Small intestine (tissue), 16 donors: ENCODE measurements at places on chromosomes 16 and 17.

- DNase-seq: peak; percentile 80
These were observed 565 bp downstream of the MAP3K3 start for GRCh38 chr17:63622574-63623390.

DNA sequence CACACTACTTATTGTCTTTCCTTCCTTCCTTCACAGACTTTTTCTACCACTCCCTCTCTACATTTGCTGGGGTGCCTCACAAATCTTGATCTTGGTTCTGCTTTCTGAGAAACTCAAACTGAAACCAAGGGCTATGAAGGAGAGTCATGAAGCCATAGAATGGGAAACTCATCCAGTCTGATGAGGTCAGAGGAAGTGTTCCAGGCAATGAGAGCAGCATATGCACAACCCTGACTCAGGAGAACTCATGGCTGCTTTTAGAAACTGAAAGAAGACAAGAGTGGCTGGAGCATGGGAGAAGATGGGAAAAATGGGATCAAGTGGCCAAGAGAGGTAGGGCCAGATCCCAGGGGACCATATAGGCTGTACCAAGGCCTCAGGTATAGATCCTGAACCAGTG, 130.0 kb upstream of the TOX3 start:
- DNase-seq: no peak

- peak; percentile 25 for DNase-seq
These were observed 100.1 kb downstream of the IRF8 start for GRCh38 chr16:85998868-85999729.

DNA sequence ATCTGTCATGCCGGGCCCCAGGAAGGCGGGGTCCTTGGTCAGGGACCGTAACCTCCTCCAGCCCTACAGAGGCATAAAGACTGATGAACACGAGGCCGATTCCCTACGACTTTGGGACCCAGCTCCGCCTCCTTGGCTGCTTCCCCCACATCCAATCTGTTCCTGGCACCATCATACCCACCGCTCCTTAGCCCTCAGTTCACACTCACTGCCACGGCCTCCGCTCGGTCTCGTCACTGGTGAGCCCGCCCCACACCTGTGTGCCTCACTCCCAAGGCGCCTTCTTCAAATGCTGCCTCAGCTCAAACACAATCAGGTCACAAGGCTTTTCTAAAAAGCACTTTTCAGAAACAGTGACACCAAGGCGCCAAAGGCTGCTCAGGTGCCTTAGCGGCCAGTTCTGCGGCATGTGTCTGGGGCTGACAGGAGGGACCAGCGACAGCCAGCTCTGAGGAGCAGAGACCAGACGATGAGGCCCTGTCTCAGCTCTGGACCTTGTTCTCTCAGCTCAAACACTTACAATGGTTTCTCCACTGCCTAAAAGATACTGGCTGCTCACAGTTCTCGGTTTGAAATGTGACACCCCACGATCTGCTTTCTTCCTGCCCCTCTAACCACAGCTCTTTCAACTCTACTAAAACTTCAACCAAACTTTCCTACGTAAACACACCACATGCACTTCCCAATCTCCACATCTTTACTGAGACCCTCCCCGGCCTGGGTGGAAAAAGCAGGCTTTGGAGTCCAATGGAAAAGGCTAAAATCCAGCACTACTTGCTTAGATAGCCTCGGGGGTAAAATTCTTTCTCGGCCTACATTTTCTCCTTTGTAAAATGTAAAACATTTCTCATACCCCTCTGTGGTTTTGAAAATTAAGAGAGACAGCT, 33.2 kb downstream of the CYB5D2 start:
- peak; percentile 22 for DNase-seq

DNA sequence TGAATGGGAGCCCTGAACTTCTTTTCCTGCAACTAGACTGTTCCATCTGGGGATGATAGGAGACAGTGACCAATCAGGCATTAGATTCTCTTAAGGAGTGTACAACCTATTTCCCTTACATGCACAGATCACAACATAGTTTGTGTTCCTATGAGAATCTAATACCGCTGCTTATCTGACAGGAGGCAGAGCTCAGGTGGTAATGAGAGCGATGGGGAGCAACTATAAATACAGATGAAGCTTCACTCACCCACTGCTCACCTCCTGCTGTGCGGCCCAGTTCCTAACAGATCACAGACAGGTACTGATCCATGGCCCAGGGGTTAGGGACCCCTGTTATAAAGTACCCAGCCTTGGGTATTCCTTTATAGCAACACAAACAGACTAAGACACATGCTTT, 17.4 kb upstream of the ADAMTS18 start:
- DNase-seq: no peak

- no peak for DNase-seq
These were observed 269.7 kb upstream of the ASIC2 start for GRCh38 chr17:33562792-33563191.

DNA sequence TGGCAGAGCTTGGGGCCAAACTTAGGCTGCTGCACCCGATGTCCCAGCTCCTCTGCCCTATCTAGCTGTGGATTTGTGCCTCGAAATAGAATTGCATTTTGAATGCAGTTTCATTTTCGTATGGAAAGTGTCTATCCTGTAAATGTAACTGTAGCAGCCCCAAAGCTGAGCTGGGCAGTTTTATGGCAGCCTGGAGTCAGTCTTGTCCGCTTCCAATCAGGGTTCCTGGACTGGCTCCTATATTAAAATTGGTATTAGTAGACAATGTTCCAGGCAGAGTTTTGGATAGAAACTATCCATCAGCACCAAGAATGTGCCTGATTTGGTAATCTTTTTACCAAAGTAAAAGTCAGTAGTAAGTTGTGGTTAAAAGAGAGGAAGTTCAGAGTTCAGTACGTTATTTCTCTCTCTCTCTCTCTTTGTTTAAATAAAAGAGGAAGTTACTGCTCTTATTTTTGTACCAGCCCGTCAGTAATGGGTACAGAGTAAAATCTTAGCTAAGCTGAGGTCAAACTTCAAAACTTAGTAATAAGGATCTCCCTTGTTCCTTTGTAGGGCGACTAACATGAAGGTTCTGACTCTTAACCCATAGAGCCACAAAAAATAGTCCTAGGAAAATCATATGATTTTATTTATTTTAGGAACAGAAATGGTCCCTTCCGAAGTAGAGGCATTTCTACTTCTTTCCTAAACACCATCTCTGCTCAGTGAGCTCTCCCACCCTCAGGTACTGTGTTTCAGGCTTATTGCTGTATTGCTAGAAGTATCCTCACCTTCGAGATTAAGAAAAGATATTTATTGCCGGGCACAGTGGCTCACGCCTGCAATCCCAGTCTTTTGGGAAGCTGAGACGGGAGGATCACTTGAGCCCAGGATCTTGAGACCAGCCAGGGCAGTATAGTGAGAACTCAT, 28.0 kb downstream of the PRKCB start:
- DNase-seq: peak; percentile 2

- peak; percentile 71 for DNase-seq
These were observed 301.8 kb downstream of the CPPED1 start for GRCh38 chr16:12501707-12502457.

- no peak for DNase-seq
These were observed 14.0 kb upstream of the TEX2 start for GRCh38 chr17:64276961-64277505.

DNA sequence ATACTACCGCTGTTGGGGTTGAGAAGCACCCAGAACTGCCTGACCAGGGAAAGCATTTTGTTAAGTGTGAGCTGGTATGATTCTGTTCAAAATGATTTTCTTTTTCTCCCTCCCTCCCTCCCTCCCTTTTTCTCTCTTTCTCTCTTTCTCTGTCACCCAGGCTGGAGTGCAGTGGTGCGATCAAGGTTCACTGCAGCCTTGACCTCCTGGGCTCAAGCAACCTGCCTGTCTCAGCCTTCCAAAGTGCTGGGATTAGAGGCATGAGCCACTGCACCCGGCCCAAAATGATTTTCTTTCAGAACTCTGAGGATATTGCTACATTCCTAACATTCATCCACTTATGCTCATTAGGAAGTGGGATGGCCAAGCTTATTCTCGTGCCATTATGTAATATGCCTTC, 41.3 kb downstream of the SLC47A1 start:
- DNase-seq: no peak

- DNase-seq: no peak
These were observed 660.9 kb downstream of the MAF start for GRCh38 chr16:78939597-78939996.

GRCh38 chr17:80805032-80805751, 186.4 kb upstream of the CHMP6 start:
- DNase-seq: no peak

DNA sequence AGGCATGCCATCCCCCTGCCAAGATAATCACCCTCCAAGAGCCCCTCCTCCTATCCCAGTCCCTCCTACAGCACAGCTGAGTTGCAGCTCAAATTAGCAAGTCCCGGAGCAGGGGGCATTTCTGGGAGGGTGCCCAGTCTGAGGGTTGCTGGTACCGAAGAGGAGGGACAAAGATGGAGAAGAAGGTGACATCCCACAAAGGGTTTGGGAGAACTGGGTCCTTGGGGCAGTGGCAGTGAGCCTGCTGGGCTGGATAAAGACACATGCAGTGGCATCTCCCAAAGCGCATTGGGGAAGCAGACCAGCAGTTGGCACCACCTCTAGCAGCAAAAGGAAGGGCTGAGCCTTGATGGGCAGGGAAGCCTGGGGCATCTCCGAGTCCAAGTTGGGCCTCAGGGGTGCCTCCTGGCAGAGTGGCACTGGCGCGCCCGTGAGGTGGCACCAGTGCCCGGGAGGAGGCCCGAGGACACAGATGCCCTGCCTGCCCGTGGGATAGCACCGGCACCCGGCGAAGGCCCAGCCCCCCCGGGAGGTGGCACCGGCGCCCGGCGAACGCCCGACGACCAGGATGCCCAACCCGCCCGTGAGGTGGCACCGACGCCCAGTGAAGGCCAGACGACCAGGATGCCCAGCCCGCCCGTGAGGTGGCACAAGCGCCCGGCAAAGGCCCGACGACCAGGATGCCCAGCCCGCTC, 622 bp downstream of the TOM1L2 start:
- DNase-seq: peak; percentile 38
